GF-D8 (cell line): ENCODE measurements at places on chromosomes 13 and 19.

- peak; percentile 25 for DNase-seq
Observed at GRCh38 chr13:49292742-49293486, 45.2 kb downstream of the CDADC1 start.

DNA sequence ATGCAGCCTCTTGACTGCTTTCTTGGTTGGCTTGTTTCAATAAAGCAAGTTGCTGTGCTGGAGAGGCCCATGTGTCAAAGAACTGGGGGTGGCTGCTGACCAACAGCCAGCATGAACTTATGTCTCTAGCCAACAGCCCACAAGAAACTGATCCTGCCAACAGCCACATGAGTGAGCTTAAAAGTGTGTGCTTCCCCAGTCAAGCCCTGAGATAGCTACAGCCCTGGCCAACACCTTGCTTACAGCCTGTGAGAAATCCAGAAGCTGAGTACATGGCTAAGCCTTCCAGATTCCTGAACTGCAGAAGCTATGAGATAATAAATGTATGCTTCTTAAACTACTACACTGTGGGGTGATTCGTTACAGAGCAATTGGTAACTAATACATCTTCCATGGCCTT lies 38.9 kb upstream of the IPO5 start:
- DNase-seq, result no peak

GRCh38 chr13:105735281-105735680 lies 800.2 kb downstream of the EFNB2 start:
- no peak for DNase-seq

DNA sequence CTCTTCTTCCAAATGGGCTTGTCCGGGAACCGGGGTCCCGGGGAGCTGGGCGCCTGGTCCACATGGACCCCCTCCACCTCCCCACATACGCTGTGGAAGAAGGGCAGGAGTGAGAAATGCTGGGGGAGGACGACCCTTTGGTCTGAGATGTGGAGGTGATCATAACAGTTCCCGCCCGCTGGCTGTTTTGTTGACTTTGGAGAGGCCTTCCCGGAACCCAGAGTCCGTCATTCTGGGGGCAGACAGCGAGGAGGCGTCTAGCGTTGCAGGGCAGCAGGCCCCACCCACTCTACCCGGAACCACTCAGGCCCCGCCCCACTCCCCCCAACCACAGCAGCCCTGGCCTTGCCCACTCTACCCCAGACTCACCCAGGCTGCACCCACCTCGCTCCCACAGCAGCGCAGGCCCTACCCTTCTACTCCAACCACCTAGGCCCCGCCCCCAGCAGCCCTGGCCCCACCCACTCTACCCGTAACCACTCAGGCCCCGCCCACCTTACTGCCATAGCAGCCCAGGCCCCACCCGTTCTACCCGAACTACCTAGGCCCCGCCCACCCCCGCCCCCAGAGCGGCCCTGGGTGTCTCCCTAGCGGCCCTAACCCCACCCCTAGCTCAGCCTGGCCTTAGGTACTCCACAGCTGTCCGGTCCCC lies 7.1 kb downstream of the GPR108 start:
- no peak for DNase-seq
